ENCODE measurements at places on chromosomes 7 and 10.

DNA sequence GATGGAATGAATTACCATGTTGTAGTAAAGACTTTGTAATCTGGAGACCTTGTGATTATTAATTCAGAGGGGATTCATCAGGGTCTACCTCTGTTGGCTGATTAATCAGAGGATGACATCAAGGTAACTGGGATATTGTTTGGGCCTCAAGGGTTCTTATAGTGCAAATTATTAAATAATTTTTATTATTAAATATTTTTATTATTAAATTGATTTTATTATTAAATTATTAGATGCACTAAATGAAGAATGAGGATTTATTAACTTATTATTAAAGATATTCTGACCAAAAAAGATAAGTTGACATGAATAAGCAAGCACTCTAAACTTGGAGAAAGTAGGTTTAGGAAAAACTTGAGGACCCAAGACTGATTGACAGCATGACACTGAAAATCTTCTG lies 661.7 kb downstream of the NRG3 start:
- DNase-seq: no peak

DNA sequence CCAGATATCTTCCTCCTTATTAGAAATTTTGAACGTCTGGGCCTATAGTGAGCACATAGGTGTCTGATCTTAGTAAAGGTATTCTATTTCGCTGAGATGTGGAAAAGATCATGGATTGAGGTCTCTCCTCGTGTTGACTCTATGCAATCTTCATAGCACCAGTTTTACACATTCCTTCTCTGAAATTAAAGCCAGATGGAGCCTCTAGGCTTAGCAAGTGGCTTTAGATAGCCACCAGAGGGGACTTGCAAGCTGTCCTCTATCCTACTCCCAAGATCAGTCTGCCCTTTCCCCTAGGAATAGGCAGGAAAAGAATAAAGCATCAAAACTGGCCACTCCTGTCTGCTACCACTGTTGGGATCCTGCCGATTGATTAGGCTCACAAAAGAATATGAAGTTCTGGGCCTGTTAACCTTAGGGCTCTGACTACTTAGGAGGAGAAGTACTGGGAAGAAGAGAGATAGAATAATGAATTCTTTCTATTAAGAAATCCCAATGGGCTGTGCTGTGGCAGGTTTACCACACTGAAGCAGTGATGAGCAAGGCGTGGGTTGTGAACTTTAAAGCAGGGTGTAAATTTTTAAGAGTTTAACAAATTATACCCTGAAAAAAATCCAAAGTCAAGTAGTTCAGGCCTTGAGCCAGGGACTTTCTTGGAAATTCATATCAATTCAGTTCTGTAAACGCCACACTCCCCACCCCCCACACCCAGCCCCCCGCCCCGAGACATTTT lies 2.2 kb upstream of the STRIP2 start:
- no peak for DNase-seq

GRCh38 chr7:101926265-101926664 lies 108.8 kb downstream of the CUX1 start:
- DNase-seq: no peak

- DNase-seq: no peak
Observed at GRCh38 chr7:108294595-108294994, 161.6 kb downstream of the NRCAM start.

DNA sequence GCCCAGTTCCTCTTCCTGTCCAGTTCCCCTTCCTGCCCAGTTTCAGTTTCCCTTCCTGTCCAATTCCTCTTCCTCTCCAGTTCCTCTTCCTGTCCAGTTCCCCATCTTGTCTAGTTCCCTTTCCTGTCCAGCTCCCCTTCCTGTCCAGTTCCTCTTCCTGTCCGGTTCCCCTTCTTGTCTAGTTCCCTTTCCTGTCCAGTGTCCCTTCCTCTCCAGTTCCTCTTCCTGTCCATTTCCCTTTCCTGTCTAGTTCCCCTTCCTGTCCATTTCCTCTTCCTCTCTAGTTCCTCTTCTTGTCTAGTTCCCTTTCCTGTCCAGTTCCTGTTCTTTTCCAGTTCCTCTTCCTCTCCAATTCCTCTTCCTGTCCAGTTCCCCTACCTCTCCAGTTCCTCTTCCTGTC lies 68.1 kb upstream of the ADCY1 start:
- DNase-seq: no peak

DNA sequence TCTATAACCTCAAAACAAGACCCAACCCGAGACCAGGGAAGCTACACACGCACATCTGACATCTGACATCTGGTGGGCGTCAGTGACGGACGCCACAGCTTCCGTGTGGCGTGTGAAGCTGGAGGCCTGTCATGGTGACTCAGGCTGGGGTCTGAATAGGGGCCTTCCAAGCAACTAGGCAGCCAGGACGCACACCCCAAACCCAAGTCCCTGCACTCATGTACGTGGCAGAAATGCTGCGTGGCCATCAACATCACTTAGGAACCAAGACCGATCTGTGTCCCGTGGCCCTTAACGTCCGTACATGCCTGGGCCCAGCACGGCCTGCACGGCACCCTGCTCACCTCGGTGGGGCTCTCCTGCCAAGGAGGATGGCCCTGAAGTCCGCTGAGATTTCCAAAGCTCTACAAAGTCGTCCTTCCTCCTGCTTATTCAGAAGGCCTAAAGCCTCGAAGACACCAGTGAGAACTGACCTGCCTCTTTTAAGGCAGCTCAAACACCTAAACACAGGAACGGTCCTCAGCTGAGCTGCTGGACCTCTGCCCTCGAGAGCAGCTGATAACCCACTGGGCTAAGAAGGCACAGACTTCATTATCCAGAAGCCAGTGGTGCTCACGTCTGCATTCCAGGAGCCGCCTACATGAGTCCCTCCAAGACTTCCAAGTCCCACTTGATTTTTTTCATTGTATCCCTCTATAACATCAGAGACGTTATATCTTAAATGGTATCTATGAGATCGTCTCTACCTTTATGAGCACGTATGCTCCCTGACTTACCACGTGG lies 82.5 kb downstream of the DIP2C start:
- no peak for DNase-seq

DNA sequence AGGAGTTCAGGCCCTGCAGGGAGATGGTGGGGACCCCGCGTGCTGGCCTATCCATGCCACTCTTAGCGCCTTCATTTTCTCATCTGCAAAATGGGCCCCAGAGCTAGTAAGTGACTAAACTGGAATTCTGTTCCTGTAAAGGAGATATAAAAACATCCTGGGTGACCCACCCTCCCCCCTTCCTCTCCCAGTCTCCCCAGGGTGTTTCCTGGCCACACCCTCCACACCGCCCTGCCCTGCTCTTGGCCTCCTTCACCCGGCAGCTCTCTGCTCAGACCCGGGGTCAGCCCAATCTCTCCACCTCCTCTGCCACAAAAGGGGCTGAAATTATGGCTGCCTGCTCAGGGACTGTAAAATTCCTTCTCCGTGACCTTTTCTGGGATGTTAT lies 70.7 kb downstream of the C10orf105 start:
- no peak for DNase-seq

- no peak for DNase-seq
Observed at GRCh38 chr10:115278294-115278693, 185.1 kb downstream of the ATRNL1 start.

DNA sequence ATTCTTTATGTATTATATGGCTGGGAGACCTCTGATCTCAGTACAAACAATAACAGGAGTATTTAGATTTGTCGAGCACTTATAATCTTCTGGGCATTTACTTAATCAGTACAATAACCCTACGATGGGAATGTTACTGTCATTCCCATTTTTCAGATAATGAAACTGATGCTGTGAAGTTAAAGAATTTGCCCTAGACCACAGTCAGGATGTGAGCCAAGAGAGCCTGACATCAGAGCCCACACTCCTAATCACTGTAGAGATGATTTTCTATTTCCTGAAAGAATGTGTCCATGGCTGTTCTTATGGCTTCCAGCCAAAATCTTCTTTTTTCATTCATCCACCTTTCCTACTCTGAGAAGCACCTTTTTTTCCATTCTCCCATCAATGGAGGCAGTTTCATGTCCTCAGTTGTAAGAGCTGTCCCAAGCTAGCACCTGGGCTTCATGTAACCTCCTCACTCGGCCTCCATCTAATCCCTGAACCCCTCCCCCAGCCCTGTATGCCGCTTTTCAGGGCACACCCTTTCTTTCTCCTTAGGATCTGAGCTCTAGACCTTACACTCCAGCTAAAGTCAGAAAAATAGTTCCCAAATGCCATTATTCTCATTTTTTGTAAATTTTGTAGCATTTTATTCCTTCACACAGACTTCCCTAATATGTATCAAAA lies 12.2 kb upstream of the CAV1 start:
- no peak for DNase-seq

GRCh38 chr7:12759151-12759550 lies 71.7 kb downstream of the ARL4A start:
- DNase-seq: peak; percentile 71

- DNase-seq: no peak
Observed at GRCh38 chr7:133829336-133829897, 297.7 kb upstream of the LRGUK start.

GRCh38 chr10:113524539-113525490 lies 28.0 kb upstream of the HABP2 start:
- no peak for DNase-seq

DNA sequence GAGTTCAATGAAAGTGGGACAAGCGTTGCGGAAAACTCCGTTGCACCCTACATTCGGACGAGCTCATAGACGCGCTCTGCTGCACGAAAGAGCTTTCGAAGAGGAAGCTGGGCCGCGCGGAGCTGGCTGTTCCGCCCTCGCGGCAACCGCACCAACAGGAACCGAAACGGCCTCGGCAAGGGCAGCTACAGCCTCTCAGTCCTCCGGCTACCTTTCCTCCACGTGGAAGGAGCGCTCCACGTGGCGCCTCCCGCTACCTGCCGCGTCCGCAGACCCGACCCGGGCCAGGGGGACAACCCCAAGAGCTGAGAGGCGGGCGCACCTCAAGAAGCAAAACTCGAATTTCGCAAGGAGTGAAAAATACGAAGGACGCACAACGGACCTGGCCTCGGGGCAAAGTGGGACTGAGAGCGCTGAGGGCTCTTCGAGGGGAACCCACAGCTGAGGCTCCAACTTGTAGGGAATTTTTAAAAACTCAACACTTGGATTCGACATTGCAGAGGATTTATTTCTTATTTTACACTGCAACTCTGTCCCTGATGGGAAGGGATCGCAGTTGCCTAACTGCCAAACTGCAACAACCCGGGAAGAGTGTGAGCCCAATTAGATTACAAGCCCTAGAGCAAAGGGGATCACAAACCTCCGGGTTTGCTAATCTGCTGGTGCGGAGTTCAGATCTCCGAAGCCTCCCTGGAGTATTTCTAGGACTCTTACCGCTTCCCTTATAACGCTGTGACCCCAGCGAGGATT lies 1.4 kb downstream of the HPSE2 start:
- peak; percentile 55 for DNase-seq

DNA sequence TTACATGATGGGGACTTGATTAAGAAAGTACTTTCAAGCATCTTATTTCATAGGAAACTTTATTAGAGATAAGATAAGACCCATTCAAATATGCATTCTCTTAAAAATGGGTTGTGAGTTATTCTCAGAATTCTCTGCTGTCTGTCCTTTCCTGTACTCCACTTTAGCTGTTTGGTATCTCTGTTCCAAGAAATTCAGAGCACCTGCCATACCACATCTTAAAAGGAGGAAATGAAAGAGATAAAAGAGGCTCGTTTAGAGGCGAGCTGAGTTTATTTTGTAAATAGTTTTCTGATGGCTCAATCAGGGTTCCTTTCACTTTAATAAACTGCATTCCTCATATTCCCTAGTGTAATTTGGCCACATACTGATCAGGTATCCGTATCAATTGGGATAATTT lies 87.2 kb downstream of the MDFIC start:
- DNase-seq: no peak

DNA sequence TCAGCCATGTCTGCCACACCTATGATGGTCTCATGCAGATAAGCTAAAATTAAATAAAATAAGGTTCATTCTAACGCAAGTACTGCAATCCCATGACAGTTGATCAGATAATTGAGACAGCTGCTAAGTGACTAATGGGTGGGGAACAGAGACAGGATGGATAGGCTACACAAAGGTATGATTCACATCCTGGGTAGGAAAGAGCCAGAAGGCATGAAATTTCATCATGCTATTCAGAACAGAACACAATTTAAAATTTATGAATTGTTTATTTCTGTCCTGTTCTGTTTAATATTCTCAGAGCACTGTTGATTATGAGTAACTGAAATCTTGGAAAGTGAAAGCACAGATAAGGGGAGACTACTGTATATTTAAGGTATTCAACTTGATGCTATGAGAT lies 381.8 kb upstream of the SORCS1 start:
- DNase-seq: no peak

GRCh38 chr7:20407585-20408466 lies 77.1 kb downstream of the ITGB8 start:
- DNase-seq: no peak

DNA sequence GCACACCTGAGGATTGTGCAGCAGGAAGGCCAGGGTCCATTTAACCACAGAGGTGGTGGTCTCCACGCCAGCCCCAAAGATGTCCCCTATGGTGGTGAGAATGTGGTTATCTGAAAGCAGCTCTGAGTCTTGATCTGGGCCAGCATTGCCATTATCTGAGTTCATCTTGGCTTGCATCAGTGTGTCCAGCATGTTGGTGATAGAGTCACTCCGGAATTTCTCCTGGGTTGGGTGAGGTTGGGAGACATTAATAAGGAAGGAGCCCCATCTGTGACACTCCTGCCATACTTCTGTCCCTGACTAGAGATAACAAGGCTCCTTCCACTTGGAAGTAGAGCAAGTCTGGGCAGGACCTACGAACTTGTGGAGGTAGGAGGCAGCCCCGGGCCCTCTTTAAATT lies 4.2 kb downstream of the CYP17A1 start:
- DNase-seq: no peak

GRCh38 chr7:139168479-139168878 lies 59.0 kb upstream of the ZC3HAV1 start:
- DNase-seq: no peak

- no peak for DNase-seq
Observed at GRCh38 chr7:99975782-99976521, at the start of gene AZGP1. Gene AZGP1 (minus strand): TSS chr7:99976031. CDS start chr7:99976020, 11 bp downstream.

- no peak for DNase-seq
Observed at GRCh38 chr10:79424221-79425073, 21.0 kb downstream of the ZCCHC24 start.

DNA sequence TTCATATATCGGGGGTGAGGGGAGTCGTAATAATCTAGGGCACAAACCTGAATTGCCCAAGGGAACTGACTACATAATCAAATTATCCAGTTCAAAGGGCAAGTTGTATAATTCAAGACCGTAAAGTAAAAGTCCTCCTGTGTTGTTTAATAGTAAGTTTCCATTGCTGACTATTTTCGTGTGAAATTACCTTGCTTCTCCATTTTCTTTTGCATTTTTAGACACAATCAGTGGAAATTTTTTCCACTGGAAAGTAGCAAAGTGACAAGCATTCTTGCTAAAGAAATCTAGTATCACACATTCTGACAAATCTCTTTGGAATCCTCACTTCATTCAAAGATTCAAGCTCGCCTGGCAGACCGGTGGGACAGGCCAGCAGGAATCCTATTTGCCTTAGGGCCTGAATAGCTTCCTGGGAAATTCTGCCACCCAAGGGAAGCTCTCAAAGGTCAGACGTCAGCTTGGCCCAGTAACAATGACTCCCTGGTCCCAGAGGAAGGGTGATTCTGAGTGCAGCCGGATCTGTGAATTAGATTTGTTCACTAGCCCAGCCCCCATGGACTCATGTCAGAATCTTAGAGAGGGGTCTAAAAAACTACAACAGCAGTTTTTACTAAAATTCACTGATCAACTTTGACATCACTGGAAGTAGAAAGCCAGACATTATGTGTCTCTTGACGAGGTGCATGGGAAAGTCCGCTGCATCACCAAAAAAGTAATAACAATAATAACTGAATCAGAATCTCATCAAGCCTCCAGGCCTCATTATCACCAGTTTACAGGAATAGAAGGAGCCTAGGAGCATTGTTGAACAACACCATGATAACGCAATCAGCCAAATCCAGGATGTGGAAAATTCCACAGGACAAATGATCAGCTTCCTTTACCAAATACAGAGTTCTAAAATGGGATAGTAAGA lies 161.0 kb downstream of the SKIDA1 start:
- peak; percentile 31 for DNase-seq
